ENCODE measurements at places on chromosomes 16 and 17.
A peak's percentile ranks its signal among the peaks of the same experiment; 100 is the strongest.

GRCh38 chr17:8466873-8467272, 31.2 kb downstream of the NDEL1 start:
- DNase-seq, result no peak

DNA sequence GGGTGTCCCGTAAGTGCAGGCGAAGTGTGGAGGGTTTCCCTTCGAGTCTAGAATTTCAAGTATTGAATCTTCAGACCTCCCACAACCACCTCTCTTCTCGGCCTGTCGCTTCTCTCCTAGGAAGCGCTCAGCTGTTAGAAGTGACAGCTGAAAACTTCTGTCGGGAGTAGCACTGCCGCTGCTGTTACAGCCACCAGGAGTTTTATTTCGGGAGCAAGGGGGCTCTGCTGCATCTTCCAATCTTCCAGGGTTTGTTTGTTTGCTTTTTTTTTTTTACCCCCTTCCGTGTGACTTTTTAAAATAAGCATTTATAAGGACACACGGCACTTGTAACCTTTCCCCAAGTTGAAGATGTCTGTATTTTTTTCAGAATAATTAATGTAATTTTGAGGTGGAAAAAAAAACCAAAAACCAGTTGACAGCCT, 767 bp downstream of the RPS6KB1 start:
- DNase-seq, result peak; percentile 60

GRCh38 chr16:83176802-83177201, 550.0 kb downstream of the CDH13 start:
- no peak for DNase-seq

DNA sequence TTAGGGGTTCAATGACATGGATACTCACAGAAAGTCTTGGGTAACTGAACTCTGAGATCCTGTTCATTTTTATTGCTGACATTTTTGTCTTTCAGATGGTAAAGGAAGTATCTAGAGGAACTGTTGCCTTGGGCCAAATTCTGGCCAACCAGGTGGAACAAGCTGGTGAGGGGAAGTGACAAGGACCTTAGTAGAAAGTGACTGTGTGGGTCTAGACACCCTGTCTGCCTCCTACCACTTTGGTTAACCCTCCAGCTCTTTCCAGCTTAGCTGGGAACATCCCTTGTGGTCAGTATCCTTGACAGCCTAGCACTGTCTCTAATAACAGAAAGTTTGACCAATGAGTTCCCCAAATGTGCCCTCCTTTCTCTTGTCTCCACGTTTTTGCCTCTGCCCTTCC, 28.8 kb upstream of the PRKCB start:
- DNase-seq, result no peak
